Calu3 (cell line): ENCODE measurements at places on chromosomes 4 and X.

GRCh38 chr4:24867251-24867650 lies 45.6 kb downstream of the CCDC149 start:
- no peak for DNase-seq
- no peaks in the 10 kb centered on the region for H3K36me3 ChIP-seq
- no peaks in the 10 kb centered on the region for H3K27me3 ChIP-seq
- H3K4me1 ChIP-seq: no peaks in the 10 kb centered on the region
- no peak overlapping the region for H3K27ac ChIP-seq
- no peak overlapping the region for H3K4me3 ChIP-seq

- H3K4me3 ChIP-seq: no peak overlapping the region
- H3K4me1 ChIP-seq: no peaks in the 10 kb centered on the region
- no peaks in the 10 kb centered on the region for H3K27me3 ChIP-seq
- no peak overlapping the region for H3K27ac ChIP-seq
- H3K36me3 ChIP-seq: no peaks in the 10 kb centered on the region
These were observed 265.4 kb downstream of the GASK1B start for GRCh38 chr4:157907226-157907946.

DNA sequence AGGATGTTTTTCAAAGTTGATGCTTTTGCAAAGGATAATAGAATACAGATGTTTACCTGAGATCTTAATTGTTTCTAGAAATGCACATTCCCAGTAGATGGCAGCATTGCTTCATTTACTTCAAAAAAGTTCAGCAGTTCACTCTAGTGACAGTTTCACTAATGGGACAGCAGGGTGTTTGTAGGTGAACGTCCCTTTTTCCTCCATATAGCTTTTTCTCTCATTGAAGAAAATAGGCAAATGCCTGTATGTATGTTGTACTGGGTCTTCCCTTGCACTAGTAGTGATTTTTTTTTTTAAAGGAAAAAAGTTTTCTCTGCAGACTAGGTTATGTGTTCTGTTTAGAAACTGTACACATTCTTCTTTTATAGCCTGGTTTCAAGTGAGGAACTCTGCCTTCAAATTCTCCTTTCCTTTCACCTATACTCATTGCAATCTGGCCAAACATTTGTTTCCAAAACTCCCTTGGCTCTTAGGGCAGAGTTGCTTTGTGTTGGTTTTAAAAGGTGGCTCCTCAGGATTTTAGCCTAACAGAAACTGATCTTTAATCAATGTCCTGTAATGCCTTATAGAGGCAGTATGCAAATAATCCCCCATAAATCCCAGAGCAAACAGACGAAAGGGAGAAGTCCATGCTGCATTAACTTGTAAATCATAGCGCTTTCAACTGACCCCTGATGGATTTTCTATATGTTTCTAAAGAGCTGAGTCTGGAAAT lies 86.3 kb downstream of the EGF start:
- no peaks in the 10 kb centered on the region for H3K36me3 ChIP-seq
- no peaks in the 10 kb centered on the region for H3K4me1 ChIP-seq
- no peaks in the 10 kb centered on the region for H3K27me3 ChIP-seq

DNA sequence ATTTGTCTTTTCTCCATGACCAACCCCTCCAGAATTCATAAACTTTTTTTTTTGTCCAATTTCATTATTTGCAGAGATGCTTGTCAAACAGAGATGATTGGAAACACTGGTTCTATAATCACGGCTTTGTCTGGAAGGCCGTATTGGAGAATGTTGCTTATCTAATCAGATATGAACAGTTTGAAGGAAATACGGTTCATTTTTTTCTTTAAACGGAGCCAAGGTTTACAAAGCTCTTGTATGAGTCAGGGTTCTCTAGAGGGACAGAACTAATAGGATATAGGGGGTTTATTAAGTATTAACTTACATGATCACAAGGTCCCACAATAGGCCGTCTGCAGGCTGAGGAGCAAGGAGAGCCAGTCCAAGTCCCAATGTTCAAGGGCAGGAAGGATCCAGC lies 1415.8 kb downstream of the C4orf33 start:
- DNase-seq: peak; percentile 7
- H3K27ac ChIP-seq: no peak overlapping the region
- no peaks in the 10 kb centered on the region for H3K36me3 ChIP-seq
- H3K4me1 ChIP-seq: peaks cover 16% of the 10 kb centered on the region
- H3K4me3 ChIP-seq: no peak overlapping the region

- H3K4me3 ChIP-seq: no peak overlapping the region
- DNase-seq: no peak
- H3K27ac ChIP-seq: no peak overlapping the region
- no peaks in the 10 kb centered on the region for H3K27me3 ChIP-seq
- H3K4me1 ChIP-seq: peaks cover 8% of the 10 kb centered on the region
- H3K36me3 ChIP-seq: peaks cover 35% of the 10 kb centered on the region
These were observed 2.9 kb upstream of the CXCL1 start for GRCh38 chr4:73866246-73866645.

DNA sequence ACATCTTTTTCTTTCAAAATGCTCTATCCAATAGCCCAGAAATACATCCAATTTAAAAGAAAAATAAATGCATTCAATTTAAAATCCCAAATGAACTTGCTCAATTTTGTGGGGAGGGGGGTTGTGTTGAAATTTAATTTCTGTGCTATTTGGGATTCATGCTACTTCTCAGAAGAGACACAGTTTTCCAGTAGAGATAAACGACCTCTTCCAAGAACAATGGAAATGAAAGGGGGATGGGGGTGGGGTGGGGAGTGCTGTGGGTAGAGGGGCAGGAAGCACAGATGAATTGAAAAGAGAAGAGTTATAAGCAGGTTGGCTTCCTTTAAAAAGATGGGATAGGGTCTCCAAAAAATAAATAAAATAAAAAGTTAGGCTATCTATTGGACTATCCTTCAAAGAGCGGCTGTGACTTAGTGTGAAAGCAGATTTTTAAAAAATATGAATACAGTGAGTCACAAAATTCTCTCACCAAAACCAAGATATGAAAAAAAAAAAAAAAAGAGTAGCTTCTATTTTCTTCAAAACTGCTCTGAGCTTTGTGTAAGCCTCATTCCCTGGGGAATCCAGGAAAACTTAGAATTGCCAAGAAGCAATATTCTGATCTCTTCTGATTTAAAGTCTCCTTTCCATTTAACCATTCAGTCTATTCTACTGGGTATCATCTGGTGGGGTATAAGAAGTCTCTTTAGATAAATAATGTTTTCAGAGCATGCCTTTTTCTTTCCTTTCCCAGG lies 324.3 kb downstream of the PTTG2 start:
- DNase-seq: no peak
- no peaks in the 10 kb centered on the region for H3K36me3 ChIP-seq
- no peak overlapping the region for H3K27ac ChIP-seq
- H3K27me3 ChIP-seq: no peaks in the 10 kb centered on the region
- H3K4me3 ChIP-seq: no peak overlapping the region
- peaks cover 12% of the 10 kb centered on the region for H3K4me1 ChIP-seq

DNA sequence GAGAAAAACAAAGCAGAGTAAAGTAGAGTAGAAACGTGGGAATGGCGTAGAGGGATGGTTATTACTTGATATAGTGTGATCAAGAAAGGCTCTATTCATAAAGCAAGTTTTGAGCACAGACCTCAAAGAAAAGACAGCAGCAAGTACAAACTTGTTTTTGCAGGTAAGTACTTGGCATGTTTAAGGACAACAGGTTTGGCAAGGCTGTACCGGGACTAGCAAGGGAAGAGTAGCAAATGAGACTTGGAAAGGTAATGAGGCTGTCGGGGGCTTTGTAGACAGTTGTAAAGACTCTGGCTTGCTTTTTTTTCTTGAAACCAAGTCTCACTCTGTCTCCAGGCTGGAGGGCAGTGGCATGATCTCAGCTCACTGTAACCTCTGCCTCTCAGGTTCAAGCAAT lies 40.9 kb downstream of the NEK1 start:
- H3K36me3 ChIP-seq: peaks cover 2% of the 10 kb centered on the region
- no peaks in the 10 kb centered on the region for H3K27me3 ChIP-seq
- H3K4me1 ChIP-seq: no peaks in the 10 kb centered on the region
- no peak overlapping the region for H3K27ac ChIP-seq
- no peak overlapping the region for H3K4me3 ChIP-seq

DNA sequence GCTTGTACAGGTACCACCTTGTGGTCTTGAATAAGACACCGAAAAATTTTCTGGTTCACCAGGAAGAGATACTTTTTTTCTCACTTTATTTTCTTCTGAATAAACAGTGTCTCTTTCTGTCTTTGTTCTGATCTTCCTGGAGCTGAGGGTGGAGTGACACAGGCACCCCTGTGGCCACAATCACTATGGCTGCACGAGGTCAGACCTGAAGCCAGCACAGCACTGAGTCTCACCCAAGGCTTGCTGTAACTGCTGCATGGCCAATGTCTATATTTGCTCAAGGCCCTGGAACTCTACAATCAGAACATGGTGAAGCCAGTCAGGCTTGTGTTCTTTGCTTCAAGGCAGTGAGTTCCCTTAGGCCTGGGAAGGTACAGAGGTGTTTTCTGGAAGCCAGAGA lies 87.2 kb downstream of the GPR174 start:
- no peak for DNase-seq
- no peak overlapping the region for H3K27ac ChIP-seq
- H3K27me3 ChIP-seq: no peaks in the 10 kb centered on the region
- H3K36me3 ChIP-seq: no peaks in the 10 kb centered on the region
- no peaks in the 10 kb centered on the region for H3K4me1 ChIP-seq

DNA sequence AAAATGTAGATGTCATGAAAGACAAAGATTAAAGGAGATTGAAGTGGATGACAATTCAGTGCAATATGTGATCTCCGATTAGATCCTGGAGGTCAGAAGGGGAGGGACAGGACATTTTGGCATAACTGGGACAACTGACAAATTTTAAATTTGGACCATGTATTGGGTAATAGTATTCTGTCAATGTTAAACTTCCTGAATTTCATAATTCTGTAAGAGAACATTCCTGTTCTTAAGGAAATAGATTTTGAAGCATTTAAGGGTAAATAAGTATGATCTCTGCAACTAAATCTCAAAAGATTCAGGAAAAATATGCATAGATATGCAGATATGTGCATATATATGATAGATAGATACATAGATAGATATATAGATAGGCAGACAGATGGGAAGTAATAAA lies 11.0 kb downstream of the ODAPH start:
- H3K27me3 ChIP-seq: no peaks in the 10 kb centered on the region
- no peak for DNase-seq
- no peak overlapping the region for H3K27ac ChIP-seq
- no peak overlapping the region for H3K4me3 ChIP-seq
- H3K36me3 ChIP-seq: no peaks in the 10 kb centered on the region
- H3K4me1 ChIP-seq: peaks cover 3% of the 10 kb centered on the region

DNA sequence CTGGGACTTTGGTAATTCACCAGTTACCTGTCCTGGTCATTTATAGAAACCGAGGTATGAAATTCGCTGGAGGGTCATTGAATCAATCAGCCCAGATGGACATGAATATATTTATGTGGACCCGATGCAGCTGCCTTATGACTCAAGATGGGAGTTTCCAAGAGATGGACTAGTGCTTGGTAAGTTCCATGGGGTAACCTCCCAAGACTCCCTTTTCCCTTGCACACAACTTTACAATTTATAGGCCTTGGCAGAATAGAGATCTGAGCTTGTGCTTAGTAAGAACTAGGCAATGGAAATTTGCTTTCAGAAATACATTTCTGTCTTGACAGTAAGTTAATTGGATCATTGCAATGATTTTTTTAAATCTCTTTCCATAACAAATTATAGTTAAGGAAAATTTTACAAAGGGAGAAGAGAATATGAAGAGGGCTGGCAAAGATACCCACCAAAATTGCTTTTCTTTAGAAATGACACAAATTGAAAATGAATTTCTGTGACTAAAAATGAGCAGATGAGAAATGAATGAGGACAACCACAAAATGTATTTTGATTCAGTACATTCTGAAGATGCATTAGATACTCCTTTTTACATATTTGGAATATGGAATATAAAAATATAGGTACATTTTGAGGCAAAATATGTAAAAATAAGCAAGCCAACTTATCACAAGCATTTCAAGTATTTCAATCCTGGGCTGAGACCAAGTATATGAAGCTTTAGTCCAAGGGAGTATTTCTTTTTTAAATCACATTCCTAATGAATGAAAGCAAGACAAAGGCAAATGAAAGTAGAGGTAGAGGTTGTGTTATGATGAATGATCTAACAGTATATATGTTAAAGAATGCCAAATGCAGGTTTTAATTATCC lies 45.9 kb downstream of the PDGFRA start:
- DNase-seq: no peak
- peaks cover 18% of the 10 kb centered on the region for H3K27me3 ChIP-seq
- no peak overlapping the region for H3K27ac ChIP-seq
- no peaks in the 10 kb centered on the region for H3K36me3 ChIP-seq
- no peak overlapping the region for H3K4me3 ChIP-seq
- H3K4me1 ChIP-seq: no peaks in the 10 kb centered on the region

- H3K36me3 ChIP-seq: peaks cover 30% of the 10 kb centered on the region
- peaks cover 30% of the 10 kb centered on the region for H3K4me1 ChIP-seq
- no peak overlapping the region for H3K27ac ChIP-seq
- H3K27me3 ChIP-seq: no peaks in the 10 kb centered on the region
- no peak for DNase-seq
- H3K4me3 ChIP-seq: no peak overlapping the region
These were observed 1.1 kb upstream of the CHST7 start for GRCh38 chrX:46572340-46572936.

GRCh38 chr4:187908079-187908561 lies 87.5 kb upstream of the ZFP42 start:
- no peaks in the 10 kb centered on the region for H3K36me3 ChIP-seq
- no peaks in the 10 kb centered on the region for H3K4me1 ChIP-seq
- DNase-seq: no peak

DNA sequence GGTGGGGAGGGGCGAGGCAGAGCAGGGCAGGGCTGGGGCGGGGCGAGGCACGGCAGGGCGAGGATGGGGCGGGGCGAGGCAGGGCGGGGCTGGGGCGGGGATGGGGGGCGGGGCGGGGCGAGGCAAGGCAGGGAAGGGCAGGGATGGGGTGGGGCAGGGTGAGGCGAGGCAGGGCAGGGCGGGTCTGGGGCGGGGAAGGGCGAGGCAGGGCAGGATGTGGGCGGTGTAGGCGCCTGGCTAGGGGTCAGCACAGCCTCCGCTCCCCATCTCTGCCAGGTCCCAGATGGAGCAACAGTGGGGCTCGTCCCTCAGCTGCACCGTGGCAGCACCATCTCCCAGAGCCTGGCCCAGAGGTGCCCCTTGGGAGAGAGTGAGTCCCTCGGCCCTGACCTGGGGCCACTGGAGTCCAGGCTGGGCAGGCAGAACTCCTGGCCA lies 4.2 kb upstream of the SRPK3 start:
- peaks cover 15% of the 10 kb centered on the region for H3K27me3 ChIP-seq
- no peak for DNase-seq
- H3K4me1 ChIP-seq: peaks cover 9% of the 10 kb centered on the region
- peaks cover 25% of the 10 kb centered on the region for H3K36me3 ChIP-seq
- H3K27ac ChIP-seq: no peak overlapping the region

GRCh38 chr4:94338681-94339351 lies 3.8 kb downstream of the HPGDS start:
- DNase-seq: no peak
- no peak overlapping the region for H3K27ac ChIP-seq
- no peak overlapping the region for H3K4me3 ChIP-seq
- no peaks in the 10 kb centered on the region for H3K4me1 ChIP-seq
- H3K27me3 ChIP-seq: no peaks in the 10 kb centered on the region

GRCh38 chrX:102976286-102976685 lies 39.2 kb downstream of the RAB40AL start:
- H3K4me1 ChIP-seq: no peaks in the 10 kb centered on the region
- H3K27ac ChIP-seq: no peak overlapping the region
- peaks cover 5% of the 10 kb centered on the region for H3K36me3 ChIP-seq
- H3K4me3 ChIP-seq: no peak overlapping the region
- DNase-seq: no peak
